ENCODE measurements at places on chromosomes 3 and 15.

- H3K27me3 ChIP-seq, result no peaks in the 10 kb centered on the region
- H3K36me3 ChIP-seq, result no peaks in the 10 kb centered on the region
- no peak overlapping the region for H3K27ac ChIP-seq
- DNase-seq, result no peak
- H3K4me3 ChIP-seq, result no peak overlapping the region
Measured at GRCh38 chr3:10189557-10190354, 25.0 kb downstream of the IRAK2 start.

DNA sequence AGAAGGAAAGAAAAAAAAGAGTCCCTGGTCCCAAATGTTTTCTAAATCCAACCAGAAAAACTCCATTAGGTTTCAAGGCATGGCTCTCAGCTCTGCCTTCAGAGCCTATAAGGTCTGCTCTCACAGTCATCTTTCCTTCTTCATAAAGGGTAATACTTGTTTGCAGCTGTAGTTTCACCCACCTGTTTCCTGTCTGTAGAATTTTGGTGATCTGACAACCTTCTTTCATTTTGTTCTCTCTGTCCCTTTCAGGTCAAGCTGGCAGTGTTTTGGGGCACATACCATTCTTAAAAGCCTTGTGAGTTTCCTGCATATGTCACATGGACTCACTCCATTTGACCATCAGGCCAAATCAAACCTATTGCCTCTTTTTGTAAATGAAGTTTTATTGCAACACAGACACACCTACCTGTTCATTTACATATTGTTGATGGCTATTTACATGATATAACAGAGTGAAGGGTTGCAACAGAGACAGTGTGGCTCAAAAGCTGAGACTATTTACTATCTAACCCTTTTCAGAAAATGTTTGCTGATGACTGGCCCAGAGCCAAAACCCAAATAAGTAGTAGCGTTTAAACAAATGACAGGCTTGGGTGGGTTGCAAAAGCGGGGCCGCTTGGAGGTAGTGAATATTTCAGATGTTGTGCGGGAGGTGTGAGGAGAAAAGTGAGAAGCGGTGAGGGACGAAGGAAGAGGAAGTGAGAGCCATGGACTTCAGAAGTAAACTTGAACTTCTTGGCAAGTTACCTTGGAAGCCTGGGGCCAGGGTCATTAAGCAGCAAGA, 292.7 kb upstream of the PROK2 start:
- H3K36me3 ChIP-seq, result no peaks in the 10 kb centered on the region
- peak overlapping the region; percentile 56 for H3K4me3 ChIP-seq
- DNase-seq, result no peak
- no peaks in the 10 kb centered on the region for H3K27me3 ChIP-seq
- peaks cover 6% of the 10 kb centered on the region for H3K4me1 ChIP-seq
- no peak overlapping the region for H3K27ac ChIP-seq

DNA sequence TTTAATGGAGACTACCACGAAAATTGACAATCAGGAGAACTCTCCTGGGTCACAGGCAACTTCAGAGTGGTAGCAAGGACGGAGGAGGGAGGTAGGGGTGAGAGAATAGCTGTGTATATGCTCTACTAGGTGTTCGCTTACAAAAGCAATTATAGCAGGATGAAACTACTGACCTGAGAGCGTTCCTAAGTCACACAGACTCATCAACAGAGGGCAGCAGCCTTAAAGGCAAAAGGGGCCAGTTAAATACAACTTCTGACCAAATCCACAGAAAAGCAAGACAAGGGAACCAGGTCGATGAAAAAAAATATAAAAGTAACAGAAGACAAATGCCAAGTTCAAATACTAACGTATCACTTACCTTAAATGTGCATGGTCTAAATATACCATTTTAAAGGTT, 894.6 kb downstream of the PLOD2 start:
- no peak for DNase-seq
- no peak overlapping the region for H3K4me3 ChIP-seq
- no peaks in the 10 kb centered on the region for H3K4me1 ChIP-seq
- H3K36me3 ChIP-seq, result no peaks in the 10 kb centered on the region

- H3K36me3 ChIP-seq, result no peaks in the 10 kb centered on the region
- DNase-seq, result peak; percentile 35
- H3K27ac ChIP-seq, result no peak overlapping the region
- no peaks in the 10 kb centered on the region for H3K27me3 ChIP-seq
- H3K4me3 ChIP-seq, result no peak overlapping the region
Measured at GRCh38 chr15:82305621-82306048, 43.0 kb downstream of the SAXO2 start.

- no peaks in the 10 kb centered on the region for H3K27me3 ChIP-seq
- H3K4me1 ChIP-seq, result no peaks in the 10 kb centered on the region
- no peak overlapping the region for H3K4me3 ChIP-seq
- peak; percentile 78 for DNase-seq
- no peaks in the 10 kb centered on the region for H3K36me3 ChIP-seq
Measured at GRCh38 chr3:143648708-143649107, 199.6 kb downstream of the SLC9A9 start.

DNA sequence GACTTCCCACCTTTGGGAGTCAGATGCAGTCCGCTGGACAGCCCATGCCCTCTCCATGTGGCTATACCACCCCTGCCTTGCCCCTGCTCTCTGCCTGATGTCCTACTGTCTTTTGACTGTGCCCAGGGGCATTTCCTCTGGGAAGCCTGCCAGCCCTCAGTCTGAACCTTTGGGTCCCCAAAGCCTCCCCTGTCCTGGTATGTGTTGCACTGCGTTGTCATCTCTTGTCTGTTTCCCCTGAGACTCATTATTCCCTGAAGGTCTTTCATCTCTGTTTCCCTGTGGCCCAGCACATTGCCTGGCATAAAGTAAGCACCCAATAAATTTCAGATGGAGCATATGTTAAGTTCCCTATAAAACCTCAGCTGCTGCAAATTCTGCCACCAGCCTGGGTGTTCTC, 236.6 kb upstream of the CTDSPL start:
- no peaks in the 10 kb centered on the region for H3K27me3 ChIP-seq
- H3K27ac ChIP-seq, result no peak overlapping the region
- peaks cover 8% of the 10 kb centered on the region for H3K36me3 ChIP-seq
- no peak for DNase-seq

DNA sequence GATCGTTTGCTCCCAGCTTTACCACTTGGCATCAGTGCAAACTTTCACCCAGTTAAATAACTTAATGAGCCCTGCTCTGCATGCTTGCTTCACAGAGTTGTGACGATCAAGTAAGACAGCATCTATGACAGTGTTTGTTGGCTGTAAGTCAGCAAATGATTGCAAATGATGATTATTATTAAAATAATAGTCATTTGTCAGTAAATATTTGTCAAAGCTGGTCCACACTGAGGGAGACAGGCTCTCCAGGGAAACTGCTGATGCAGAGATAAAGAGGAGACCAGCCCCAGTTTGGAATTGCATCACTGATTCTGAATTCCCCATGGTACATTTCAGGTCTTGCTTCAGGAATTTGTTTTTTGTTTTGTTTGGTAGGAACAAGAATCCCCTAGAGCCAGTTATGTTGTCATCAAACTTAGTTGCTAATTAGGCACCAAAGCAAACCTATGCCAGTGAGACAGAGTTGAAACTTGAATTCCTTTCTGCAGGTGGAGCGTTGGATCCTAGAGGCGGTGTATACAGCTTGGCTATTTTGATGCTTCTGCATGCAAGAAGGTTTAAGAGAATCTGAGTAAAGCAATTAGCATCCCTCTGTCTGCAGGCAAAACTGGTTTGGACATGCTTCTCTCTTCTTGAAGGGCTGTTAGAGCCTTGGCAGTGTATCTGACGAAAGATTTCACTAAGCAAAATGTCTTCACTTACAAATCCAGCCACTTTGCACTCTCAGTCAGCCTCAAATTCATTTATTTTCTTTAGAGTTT, 338.6 kb upstream of the TPRG1 start:
- no peak overlapping the region for H3K27ac ChIP-seq
- H3K27me3 ChIP-seq, result no peaks in the 10 kb centered on the region
- no peak for DNase-seq
- no peak overlapping the region for H3K4me3 ChIP-seq
- H3K4me1 ChIP-seq, result no peaks in the 10 kb centered on the region

DNA sequence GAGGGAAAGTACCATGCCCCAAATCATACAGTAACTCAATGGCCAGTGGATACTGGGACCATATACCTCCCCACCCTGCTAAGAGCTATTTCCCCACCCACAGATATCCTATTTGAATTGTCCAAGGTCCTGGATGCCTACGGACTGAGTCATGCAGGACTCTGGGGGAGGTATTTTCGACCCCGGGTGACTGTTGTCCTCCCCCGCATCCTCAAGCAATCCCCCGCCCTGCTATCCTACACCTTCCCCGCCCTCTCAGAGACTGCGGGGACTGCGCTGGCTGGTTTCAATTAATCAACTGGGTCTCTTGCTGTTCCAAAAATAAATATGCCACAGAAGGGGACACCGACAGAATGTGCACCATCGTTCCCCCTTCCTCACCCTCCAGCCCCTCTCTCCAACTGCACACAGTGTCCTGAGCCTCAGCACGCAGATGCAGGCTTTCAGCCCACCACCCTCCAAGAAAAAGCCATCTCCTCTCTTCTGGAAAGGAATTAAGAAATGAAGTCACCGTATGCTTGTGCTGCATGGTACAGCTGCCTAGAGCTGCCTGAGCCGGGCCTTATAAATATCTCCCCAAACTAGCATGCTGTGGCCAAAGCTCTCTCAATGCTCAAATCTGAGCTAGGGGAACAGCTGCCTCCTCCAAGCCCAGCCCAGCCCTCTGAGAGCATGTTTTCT, 8.1 kb downstream of the CAV3 start:
- H3K27me3 ChIP-seq, result no peaks in the 10 kb centered on the region
- peaks cover 4% of the 10 kb centered on the region for H3K4me1 ChIP-seq
- H3K27ac ChIP-seq, result no peak overlapping the region
- peak; percentile 92 for DNase-seq
- peak overlapping the region; percentile 8 for H3K4me3 ChIP-seq
- no peaks in the 10 kb centered on the region for H3K36me3 ChIP-seq

DNA sequence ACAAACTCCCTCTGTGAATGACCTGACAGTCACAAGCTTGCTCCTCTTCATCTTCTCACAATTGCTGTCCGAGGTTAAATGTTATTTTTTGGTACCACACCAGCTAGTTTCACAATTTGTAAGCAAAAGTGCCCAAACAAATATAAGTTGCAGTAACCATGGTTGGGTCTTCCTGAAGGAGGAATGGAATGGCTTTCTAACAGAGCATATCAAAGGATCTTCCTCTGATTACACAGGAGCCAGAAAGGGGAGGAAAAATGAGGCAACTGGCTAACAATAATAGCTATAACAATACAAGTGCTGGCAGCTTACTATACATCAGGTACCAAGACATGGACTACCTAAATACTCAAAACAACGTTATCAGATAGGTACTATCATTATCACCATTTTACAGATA, 90.4 kb downstream of the WWTR1 start:
- H3K4me3 ChIP-seq, result no peak overlapping the region
- DNase-seq, result no peak
- H3K27me3 ChIP-seq, result no peaks in the 10 kb centered on the region
- H3K4me1 ChIP-seq, result peaks cover 4% of the 10 kb centered on the region
- H3K36me3 ChIP-seq, result peaks cover 34% of the 10 kb centered on the region
- no peak overlapping the region for H3K27ac ChIP-seq

GRCh38 chr3:61616586-61616985, 55.2 kb downstream of the PTPRG start:
- DNase-seq, result no peak
- H3K36me3 ChIP-seq, result no peaks in the 10 kb centered on the region
- H3K4me3 ChIP-seq, result no peak overlapping the region
- no peaks in the 10 kb centered on the region for H3K4me1 ChIP-seq
- no peak overlapping the region for H3K27ac ChIP-seq
- H3K27me3 ChIP-seq, result no peaks in the 10 kb centered on the region

Measured in endodermal cell (in vitro differentiated cells).